ENCODE measurements at places on chromosomes 7 and 10.
A peak's percentile ranks its signal among the peaks of the same experiment; 100 is the strongest.

DNA sequence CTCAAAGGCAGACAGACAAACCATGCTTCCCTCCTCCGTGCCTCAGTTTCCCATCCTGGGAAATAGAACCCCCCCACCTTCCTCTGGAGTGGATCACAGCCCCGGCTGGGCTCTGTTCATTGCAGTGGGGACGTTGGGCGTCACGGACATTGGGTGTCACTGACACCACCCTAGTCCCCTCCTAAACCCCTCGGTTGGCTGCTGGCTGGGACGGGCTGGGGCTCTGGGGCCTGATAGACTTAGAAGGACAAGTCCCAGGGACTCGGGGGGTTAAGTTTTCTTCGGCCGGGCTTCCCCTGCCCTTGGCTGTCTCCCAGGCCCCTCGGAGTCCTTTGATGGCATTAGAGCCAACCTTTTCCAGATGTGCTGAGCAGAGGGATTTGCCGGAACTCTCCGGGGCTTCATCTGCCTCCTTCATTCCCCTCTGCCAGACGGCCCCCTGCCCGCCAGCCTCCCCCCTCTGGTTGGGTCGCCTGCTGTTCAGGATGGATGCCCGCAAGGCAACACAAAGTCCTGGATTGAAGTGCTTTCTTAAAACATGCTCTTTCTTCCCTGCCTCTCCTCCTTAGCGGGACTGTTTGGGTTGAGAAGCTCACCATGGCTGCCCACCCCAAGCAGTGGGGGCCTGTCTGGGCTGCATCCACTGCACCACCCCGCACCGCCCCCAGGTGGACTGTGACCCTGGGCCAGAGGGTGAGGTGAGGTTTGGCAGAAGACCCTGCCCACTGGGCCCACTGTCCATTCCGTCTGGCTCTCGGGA lies 73.0 kb downstream of the COL26A1 start:
- DNase-seq = no peak

GRCh38 chr7:30028749-30029635 lies 780 bp downstream of the PLEKHA8 start:
- DNase-seq = peak; percentile 67

GRCh38 chr7:22001345-22002004 lies 55.8 kb upstream of the CDCA7L start:
- peak; percentile 82 for DNase-seq

- DNase-seq = peak; percentile 6
Observed at GRCh38 chr10:120514035-120514620, 57.1 kb downstream of the PLPP4 start.

DNA sequence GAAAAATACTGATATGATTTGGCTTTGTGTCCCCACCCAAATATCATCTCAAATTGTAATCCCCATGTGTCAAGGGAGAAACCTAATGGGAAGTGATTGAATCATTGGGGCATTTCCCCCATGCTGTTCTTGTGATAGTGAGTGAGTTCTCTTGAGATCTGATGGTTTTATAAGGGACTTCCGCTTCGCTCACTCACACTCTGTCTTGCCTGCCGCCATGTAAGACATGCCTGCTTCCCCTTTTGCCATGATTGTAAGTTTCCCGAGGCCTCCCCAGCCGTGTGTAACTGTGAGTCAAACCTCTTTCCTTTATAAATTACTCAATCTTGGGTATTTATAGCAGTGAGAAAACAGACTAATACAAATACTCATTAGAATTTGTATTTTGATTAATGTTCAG lies 5.1 kb upstream of the MRPS17 start:
- DNase-seq = no peak

- DNase-seq = no peak
Observed at GRCh38 chr10:24898501-24898900, 53.9 kb downstream of the PRTFDC1 start.

DNA sequence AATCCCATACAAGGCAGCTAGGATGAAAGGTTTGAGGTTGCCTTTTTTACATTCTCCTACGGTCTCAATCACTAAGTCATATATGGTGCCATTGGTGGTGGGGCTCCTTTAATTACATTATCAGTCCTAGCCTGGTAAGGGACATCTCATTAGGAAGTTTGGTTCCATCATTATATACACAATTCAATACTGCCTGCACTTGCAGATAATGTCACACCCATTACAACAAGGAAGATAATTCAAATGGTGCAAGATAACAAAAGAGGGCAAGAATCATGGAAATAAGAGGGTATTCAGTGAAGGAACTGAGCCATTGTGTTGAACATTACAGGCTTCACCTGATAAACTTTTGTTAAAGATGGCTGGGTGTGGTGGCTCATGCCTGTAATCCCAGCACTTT lies 1.7 kb upstream of the TMEM248 start:
- DNase-seq = no peak

DNA sequence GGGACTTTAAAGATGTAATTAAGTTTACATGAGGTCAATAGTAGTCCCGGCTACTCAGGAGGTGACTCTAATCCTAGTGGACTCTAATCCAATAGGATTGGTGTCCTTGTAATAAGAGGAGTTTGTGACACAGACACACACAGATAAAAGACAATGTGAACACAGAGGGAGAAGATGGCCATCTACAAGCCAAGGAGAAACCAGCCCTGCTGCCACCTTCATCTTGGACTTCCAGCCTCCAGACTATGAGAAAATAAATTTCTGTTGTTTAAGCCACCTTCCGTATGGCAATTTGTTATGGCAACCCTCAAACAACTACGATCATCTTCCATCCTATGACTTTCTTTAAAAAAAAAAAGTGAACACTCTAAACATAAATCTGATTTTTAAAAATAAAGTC lies 116.3 kb downstream of the ALOX5 start:
- no peak for DNase-seq

DNA sequence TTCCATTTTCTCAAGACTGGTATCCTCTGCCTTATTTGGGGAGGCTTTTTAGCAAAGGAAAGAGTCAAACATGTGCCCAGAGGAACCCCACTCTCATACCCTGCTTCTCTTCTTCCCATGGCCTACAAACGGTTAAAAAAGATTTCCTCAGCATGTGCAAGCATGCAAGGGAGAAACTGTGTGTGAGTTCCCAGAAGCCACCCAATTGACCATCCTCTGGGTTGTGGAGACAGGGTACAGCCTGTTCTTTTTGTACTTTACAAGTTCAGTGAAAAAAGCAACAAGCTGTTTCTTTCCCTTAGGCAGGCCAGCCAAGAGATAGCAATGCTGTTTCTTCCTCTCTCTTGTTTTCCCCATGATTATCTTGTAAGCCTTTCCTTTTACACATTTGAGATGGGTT lies 68.8 kb upstream of the MTPN start:
- no peak for DNase-seq

GRCh38 chr10:20993830-20994527 lies 96.9 kb upstream of the NEBL start:
- no peak for DNase-seq

GRCh38 chr7:1758028-1758858 lies 88.2 kb downstream of the ELFN1 start:
- DNase-seq = no peak

DNA sequence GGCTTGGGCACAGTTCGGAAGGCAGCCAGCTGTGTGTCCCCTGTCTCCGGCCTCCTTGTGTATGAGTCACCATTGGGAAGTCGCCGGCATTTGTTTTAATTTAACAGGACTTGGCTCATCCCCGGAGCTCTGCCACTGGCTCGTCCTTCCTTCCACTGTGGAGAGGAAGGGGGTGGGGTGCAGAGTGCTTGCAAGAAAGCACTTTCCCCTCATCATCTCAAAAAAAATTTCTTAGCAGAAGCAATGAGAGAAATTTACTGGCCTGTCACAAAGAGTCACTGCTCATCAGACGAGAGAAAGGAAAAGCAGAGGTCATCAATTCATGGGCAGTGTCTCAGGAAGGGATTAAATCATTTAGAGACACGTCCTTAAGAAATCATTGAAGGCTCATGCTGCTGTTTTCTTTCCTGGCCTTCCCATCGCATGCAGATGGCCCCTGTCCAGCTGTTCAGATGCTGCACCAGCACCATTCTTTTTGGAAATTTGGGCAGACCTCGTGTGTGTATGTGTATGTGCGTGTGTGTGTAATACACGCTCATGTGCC lies 93.3 kb downstream of the BMS1 start:
- DNase-seq = peak; percentile 49

DNA sequence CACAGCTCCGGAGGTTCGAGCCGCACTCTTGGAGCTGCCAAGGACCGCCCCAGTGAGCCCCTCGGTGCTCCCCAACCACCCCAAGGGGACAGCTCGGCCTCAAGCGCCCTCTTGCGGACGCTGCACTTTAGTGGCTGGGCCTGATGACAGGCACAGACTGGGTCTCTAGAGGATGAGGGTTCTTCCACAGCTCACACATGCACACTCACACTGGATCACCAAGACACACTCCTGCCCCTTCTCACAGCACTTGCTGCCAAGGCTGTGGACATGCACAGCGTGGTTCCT lies 2.1 kb downstream of the RET start:
- DNase-seq = no peak

DNA sequence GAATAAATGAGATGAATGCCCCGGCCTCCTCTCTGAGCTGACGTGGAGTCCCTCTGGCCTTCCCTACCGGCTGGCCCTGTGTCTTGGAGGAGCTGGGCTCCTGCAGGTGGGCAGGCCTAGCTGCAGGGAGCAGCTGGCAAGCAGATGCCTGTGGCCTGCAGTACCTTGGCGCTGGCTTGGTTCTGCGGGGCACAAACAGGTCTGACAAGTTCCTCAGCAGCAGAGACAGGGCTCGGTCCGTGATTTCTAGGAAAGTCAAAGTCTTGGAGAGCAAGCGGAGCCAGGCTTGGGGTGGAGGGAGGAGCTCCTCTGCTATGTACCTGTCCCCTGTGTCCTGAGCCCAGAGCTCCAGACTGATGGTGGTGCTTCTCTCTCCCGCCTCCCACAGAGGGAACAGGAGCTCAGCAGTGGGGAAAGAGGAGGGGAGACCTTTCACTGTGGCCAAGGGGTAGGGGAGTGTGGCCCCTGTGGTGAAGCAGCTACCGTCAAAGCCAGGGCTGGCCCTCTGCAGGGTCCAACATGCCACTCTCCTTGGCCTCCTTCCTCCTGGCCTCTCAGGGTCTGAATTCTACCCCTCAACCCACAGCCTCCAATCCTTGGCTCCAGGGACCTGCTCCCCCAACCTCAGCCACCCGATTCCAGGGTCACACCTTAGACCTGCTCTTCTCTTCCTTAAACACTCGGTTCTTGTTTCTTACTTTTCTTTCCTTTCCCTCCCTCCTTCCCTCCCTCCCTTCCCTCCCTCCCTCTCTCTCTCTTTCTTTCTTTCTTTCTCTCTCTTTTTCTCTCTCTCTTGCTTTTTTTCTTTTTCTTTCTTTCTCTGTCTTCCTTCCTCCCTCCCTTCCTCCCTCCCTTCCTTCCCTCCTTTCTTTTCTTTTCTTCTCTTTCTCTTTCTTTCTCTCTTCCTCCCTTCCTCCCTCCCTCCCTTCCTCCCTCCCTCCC lies 20.1 kb downstream of the MYL10 start:
- DNase-seq = no peak

DNA sequence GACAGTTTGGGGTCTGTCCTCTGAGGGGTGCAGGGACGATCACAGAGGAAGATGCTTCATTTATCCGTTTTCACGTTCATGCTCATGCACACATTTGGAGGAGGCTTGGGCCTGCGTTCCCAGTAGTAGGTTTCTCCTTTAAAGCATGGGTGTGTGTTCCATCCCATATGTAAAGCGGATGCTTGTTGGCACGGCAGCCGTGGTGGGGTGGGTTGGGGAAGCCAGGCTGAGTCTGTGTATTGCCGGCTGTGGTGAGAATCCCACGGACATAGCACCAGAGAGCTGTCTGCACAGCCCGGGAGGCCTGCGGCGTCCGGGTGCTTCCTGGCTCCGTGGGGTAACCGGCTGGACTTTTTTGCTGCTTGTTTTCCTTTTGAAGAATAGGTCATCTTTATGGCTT lies 440 bp downstream of the JAKMIP3 start:
- DNase-seq = no peak

DNA sequence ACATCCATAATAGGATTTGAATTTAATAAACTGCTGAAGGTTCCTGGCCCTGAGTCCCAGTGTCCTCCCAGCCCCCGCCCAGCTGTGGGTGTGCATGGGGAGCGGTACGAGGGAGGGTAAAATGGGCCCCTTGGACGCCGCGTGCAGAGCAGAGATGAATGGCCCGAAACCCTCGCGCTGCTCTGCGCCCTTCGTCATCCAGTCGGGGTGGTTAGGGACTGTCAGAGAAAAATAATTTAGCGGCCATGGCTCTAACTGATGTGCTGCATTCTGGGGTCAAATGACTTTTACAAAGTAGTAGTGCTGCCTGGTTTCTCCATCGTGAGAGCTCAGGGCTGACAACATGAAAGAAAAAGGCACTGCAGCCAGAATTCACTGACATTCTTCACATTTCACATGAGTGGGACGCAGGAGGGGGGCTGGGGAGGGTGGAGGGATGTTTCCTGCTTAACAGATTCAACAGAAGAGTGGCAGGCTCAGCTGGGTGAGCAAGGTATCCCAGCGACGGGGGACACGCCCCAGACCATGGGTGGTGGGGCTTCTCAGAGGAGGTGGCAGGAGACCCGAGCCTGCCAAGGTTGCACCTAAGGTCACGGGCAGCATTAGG lies 304.5 kb downstream of the WDR37 start:
- no peak for DNase-seq

DNA sequence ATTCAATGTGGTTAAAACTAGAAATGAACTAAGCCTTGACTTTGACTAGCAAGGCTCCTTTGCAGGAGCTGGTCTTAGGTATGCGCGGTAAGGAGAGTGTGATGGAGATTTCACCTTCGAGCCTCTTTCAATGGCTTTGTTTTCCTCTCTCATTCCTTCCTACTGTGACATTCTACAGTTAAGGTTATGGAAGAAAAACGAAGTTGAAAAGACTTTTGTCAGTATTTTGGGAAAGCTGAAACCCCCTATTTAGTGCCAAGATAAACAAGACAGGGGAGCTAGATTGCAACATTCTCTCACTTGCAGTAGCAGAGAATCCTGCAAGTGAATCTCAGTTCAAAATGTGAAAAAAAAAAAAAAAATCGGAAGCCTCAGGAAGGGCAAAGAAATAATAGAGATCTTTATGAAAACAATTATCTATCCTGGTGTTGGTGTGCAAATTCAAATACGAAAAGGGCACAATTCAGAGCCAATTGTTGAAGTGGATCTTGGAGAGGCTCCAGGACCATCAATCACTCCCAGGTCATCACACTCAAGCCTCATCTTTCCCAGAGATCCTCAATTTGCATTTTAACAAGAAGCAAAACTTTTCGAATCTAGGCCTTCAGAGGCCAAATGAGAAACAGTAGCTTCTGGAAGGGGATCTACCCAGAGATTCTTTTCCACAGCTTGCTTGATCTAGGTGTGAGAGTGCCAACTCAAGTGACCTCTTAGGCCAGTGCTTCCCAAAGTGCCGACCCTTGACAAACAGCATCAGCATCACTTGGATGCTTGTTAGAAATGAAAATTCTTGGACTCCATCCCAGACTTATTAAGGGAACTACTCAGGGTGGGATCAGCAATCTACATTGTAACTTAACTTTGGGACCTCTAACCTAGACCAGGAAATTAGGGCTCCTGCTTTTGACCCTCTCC lies 163.8 kb downstream of the INHBA start:
- DNase-seq = peak; percentile 24
